ENCODE measurements at places on chromosomes 5 and 9.

DNA sequence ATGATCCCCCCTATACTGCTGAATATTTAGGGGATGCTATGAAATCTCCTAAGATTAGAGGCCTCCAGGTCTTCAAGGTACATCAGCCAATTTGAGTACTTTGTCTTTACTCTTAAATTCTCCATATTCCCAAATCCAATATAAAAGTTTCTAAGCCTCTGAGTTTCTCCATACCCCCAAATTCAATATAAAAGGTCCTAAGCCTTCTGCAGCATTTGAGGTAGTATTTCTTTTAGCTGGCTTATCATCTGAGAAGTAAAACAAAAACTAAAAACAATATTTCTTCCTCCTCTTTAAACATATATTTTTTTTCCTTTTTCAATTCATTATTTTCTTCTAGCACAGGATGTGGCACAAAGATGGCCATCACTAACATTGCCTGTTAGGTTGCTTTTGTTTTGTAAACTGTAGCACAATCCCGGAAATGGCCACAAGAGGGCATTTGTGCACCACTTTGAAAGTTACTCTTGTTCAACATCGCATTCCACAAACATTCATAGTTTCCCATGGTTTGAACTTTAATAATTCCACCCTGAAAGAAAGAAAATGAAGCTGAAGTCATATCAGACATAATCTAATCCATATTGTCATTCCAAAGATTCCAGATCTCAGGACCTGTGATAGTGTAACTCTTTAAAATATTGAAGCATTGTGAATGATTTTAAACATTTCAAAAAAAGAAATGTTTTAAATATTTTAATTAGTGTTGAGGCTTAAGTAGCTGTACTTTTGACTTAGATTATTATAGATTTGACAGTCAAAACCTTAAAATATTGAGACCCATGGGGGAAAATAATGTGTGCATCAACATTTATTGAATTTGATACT is 21.0 kb upstream of the SCGB3A2 start:
- peak; percentile 56 for DNase-seq

DNA sequence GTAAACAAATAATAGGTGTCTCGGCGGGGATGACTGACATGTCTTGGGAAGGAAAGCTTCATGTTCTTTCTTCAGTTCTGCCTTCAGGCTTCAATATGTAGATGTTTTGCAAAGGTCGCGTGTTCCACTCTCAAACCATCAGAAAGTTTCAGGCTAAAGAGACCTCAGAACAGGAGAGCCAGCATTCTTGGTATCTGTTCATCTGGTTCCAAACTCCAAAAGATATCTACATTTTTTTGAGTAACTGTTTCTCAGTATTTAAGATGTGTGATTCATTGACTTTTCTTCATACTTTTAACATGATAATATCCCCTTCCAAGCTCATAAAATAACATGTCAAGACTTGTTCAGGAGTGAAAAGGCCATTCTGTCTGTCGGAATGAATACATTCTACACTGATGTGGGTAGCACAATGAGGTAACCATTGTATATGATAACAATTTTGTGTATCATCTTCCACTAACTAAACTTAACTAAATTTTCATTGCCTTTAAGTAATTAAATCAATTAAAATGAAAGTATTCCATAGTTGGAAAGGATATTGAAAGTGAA is 183.6 kb downstream of the CFAP90 start:
- no peak for DNase-seq

DNA sequence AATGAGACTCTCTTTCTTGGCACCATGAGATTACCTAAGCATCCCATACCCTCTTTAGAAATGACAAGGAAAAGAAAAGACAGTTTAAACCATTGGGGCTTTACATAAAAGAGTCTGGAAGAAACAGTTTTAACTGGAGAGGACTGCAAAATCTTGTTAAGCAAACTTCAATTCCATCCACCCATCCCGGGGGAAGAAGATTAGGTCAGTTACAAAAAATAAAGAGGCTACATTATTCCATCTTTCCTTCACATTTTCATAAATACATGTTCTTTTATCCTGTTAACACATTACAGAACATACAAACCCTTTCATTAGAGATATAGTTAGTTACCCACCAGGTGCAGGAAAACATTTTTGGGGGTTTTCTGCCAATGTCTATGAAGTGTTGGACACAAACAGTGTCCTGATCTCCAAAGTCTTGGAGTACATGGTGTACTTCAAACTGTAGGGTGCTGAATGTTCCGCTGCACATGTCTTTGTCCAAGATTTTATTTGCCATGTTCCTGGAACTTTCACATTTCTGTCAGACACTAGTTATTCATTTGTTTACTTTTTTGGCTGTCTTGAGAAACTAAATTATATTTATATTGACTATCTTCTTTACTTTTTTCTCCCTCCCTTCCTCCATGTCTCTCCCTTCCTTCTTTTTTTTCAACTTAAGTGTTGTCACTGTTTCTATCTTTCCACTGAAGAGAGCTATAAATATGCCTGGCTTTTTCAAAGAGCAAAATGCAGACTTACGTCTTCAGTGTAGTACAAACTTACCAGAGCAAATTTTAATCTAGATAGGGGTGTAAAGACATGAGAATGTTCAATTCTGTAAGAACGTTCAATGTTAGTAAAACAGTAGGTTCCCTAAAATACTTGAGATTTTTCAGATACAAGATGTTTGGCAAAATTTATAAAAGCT is 410.9 kb upstream of the PRR16 start:
- DNase-seq: no peak

DNA sequence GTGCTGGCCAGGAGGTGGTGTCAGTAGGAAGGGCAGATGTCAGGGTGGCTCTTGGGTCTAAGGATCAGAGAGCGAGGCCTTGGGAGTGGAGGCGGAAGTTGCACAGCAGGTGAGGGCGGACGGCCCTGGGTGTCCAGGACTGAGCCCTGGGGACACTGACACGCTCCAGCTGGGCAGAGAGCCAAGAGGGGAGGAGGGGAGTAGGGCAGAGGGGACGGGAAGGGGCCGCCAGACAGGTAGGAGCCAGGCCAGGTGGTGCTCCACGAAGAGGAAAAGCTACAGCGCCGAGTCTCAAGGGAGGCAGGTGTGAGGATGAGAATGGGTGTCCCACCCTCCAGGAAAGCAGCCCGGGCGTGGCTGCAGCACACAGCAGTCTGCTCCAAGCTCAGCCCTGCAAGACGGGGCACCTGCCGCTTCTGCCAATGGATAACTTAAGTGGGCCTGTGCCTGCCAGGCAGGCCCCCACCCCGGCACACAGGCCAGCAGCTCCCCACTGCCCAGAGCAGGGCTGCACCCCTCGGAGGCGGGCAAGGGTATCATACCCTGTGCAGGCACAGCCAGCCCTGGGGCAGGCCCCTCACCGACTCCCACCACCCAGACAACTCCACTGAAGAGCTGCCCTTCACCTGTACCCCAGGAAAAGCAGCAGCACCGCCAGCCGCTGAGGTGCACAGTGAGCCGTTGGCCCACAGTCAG is 4.9 kb downstream of the TPRN start:
- no peak for DNase-seq

DNA sequence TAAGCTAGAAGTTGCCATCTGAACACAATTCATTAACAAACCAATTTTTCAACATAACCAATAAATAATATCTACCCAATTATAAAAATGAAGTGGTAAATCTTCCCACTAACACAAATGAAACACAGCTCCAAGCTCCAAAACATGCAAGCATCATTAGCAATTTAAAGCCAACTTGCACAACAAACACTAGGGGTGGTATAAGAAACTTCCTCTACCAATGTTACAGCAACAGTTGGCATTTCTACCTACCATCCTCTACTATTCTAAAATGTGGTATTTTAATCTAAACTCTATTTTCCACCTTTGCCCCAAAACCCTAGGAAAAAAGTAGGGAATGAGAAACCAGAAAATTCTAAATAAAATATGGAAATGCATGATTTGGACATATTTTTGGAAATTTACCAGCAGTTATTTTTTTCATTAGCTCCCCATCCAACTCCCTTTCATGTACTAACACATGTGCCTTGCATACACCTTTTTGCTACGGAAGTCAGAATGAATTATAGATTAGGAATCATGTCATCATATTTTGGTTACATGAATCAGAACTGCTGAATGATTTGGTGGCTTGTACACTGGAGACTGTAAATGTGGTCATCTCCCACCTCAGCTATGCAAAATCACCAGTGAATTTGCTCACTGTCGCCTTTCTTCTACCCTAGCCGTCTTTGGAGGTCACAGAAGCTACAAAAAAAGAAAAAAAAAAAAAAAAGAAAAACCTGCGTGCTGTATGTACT is 4.1 kb downstream of the NR6A1 start:
- peak; percentile 39 for DNase-seq

GRCh38 chr5:159657771-159658170 is 258.5 kb upstream of the ADRA1B start:
- no peak for DNase-seq

DNA sequence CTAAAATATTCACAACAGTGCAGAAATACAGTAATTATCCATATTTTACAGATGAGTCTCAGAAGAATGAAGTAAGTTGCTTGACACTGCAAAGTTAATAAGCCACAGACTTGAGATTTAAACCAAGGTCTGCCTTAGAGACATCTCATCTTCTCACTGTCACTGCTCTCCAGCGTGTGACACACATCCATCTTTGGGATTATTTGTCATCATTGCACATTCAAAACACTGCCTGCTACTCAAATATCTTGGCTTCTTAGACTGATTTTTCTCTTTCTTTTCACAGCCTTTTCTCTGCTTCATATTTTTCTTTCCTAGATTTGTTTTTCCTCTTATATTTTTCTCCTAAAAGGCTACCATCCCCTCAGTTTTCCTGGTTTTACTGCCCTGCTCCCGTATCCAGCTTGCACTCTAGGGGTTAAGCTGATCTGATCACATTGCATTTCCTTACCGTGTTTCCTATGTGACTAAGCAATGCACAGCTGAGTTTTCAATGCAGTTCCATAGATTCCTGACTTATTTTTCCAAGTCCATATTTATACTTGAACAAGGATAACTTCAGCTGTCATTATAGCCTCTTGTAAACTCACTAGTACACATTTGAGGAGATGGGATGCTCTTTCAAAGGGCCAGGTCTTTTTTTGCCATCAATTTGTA is 353.0 kb downstream of the PLK2 start:
- no peak for DNase-seq

- DNase-seq: no peak
Measured at GRCh38 chr9:135029463-135029862, 58.0 kb upstream of the OLFM1 start.

GRCh38 chr9:16509997-16510396 is 360.5 kb downstream of the BNC2 start:
- peak; percentile 79 for DNase-seq

- DNase-seq: no peak
Measured at GRCh38 chr9:124511891-124512805, 4.9 kb upstream of the NR5A1 start.

- DNase-seq: peak; percentile 61
Measured at GRCh38 chr9:12464910-12465512, 228.2 kb upstream of the TYRP1 start.

- no peak for DNase-seq
Measured at GRCh38 chr5:91850031-91850430, 466.9 kb upstream of the ARRDC3 start.

All from NB4 (cell line).